Immature natural killer cell (primary cell): ENCODE measurements at places on chromosomes 7 and 10.
A peak's percentile ranks its signal among the peaks of the same experiment; 100 is the strongest.

DNA sequence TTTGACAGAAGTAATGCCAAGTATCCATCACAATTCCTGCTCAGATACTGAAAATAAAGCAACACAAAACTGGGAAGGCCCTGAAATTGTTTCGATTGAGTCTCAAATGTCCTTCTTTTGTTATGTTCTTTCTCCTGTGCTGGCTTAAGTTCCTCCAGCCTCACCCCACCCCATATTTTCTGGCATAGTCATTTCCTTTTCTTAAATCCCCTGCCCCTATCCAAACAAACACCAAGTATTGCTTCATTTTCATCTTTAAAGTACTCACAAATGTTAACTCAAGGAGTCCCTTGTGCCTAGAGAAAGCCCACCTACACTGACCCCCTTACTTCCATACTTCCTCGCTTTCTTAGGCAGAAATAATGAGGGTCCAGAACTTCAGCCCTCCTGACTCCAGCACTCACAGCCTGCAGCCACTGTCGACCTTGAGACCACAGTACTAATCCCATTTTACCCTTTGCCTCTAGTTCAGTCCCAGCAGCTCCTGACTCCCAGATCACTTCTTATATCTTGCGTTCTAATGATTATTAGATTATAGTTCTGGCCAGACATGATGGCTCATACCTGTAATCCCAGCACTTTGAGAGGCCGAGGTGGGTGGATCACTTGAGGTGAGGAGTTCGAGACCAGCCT, 73.2 kb upstream of the ST8SIA6 start:
- no peak for DNase-seq

DNA sequence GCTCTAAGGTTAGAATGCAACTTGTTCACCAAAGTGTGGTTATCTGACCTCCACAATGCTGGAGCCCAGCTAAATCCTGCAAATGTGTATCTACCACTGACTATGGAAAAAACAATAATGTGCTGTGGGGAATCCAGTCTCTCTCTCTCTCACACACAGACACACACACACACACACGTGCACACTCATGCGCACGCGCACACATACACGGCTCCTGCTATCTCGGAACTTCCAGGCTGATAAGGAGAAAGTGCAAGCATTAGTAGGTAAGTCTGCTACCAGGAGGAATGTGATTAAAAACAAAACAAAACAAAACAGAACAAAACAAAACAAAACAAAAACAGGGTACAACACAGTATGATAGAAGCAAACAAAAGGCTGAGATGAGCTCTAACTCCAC, 205.2 kb downstream of the FRMD4A start:
- no peak for DNase-seq

DNA sequence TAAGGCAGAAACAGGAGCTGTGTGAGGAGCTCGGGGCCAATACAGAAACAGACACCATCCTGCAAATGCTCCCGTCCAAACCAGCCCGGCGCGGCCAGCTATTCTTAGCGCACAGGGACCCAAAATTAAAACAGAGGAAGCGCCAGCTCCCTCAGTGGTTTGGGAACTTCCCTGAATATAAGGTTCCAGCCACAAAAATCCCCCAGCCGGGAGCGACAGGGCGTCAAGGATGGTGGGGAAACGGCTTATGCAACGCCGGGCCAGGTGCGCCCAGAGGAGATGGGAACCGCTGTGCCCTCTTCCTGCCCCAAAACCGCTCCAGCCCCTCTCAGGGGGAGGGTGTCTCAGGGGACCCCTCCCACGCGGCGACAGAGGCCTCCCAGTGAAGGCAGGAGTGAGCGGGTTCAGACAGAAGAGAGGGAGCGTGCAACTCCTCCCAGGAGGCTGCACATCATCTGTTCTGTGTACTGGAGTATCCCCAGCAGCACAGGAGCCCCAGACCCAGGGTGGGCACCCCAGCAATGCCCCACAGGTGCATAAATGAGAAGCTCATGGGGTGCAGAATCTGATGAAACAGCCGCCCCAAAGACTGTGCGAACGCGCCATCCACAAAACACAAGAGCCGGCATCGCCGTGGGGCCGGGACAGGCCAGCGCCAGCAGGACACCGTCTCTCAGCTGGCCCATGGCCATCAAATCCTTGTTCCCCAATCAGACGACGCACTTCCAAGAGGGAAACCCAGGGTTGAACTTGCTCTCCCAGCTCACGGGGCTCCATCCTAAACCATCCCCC, 73.9 kb upstream of the PDGFA start:
- no peak for DNase-seq

DNA sequence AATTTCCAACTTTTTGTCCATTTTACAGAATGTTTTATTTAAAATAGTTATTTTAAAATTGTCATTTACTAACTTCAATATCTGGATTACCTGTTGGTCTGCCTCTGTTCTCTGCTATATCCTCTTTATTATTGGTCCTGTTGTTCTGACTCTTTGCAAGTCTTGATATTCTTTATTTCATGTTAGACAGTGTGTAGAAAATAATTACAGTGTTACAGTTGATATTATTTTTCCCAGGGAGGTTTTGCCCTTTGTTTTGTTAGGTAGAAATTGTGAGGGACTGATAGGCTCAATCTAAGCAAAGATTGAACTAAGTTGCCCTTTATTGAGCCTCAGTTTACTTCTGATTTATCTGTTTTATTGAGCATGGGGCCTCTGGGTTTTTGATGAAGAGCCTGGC, 49.4 kb upstream of the CADPS2 start:
- no peak for DNase-seq

- no peak for DNase-seq
Measured at GRCh38 chr7:75989500-75990388, 4.7 kb downstream of the TMEM120A start.

DNA sequence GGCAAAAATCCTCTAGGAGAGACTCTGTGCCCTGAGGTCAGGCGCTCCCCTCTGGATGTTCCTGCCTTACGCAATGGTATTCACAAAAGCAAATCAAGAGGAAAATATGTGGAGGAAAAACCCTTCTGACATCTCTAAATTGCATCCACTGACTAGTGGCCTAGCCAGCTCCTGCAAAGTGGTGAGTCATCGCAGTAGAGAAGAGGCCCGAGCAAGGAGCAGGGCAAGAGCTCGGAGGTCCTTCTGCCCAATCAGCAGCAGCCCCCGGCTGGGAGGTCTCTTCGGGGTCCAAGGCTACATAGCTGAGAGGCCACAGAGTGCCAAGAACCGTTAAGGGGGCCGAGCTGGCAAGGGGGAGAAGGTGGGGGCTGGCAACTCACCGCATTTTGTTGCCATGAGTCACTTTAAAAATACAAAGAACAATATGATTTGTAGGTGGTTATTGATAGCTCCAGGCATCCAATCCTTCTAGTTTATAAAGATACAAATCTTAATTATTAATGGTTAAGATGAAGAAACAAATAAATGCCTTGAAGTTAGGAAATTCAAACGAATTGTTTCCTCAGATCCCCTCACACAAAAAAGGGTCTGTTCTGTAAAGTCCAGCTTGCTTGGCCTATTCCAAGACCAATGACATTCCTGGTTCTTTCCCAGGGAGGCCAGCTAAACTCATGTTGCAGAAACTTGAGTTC, 161.6 kb downstream of the PKD1L1 start:
- DNase-seq = no peak

DNA sequence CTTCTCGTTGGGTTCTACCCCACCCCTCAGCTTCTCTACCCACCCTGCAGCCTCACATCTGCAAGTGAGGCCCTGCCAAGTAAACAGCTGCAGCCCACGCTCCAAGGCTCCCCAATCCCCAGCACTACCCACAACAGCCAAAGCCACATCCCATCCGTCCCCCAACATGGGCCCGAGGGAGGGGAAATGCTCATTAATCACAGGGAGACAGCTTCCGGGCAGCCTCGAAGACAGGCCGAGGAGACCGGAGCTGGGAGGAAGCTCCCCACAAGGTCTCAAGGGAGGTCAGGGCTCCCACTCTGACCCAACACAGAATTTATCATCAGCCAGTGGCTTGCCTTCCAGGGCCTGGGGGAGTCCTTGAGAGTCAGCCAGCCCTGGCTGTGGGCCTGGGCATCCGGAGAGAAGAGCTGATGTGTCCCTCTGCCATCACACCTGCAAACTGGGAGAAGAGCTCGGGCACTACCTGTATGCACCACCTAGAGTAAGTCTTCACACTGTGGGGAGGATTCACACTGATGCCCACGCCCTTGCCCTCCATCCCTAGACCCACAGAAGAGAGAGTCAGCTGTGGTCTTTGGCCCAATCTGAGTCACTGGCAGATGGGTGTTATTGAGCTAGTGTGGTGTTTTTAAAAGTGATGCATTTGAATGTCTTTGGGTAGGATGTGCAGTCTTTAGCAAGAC, 115.5 kb upstream of the ZMIZ1 start:
- DNase-seq = no peak

DNA sequence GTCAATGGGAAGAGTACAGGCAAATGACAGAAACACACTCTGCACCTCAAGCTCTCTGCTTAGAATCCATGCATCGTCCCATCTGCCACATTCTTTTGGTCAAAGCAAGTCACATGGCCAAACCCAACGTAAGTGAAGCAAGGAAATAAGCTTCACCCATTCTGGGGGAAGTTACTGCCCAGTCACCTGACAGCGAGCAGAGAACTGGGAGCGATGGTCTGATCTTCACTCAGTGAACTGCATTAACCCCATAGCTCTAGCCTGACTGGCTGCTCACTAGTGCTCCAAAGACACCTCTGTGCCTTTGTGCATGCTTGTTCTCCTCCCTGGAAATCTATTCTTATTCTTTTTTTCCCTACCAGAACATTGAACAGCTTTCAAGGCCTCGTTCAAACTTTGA, 89.9 kb downstream of the APBB1IP start:
- DNase-seq = no peak

DNA sequence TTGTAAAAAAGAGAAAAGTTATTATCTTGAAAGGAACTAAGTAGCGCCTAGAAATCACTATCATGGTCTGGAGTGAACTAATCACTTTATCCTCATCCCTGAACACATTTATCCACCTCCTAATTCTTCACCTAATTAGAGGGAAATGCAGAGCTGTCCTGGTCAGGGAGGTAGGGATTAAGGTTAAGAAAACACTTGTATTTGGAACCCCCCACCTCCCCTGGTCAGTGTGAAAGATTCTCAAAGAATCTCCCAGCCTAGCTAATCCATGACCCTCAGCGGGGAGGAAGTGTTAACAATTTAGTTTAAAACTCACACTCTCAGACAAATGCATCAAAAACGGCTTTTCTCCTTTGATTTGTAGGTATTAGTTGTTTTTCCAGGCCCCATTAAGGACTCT, 83.8 kb downstream of the FAM204A start:
- no peak for DNase-seq

GRCh38 chr7:116354546-116355423, 144.4 kb downstream of the TES start:
- DNase-seq = no peak

- peak; percentile 72 for DNase-seq
Measured at GRCh38 chr10:61896854-61897661, 4.4 kb upstream of the ARID5B start.

- no peak for DNase-seq
Measured at GRCh38 chr10:126250045-126250444, 138.2 kb downstream of the ADAM12 start.

DNA sequence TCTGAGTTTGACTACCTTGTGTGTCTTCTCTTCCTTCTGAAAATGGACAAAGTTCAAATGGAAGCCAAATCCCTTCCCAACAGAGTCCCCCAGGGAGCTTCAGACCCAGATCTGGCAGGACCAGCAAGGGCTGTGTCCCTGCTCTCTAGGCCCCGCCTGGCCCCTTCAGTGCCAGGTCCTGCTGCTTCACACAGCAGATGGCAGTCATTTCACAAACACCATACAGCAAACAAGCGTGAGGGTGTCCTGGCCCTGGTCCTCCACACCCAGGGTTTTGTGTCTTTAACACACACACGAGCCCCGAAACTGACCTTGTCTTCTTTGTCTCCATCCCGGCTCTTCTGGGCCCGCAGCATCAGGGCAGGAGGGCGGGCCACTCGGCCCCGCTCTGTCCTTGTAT, 145.0 kb downstream of the TCERG1L start:
- no peak for DNase-seq

- no peak for DNase-seq
Measured at GRCh38 chr7:1246871-1247526, 14.3 kb downstream of the UNCX start.
